ENCODE measurements at places on chromosomes 2 and 18. TPM values are rescaled to one million over a fixed set of nuclear protein-coding genes. Genes with fewer than 3 reads are reported as not detected.

- DNase-seq = no peak
Observed at GRCh38 chr2:164593959-164594358, 27.3 kb downstream of the GRB14 start.

GRCh38 chr2:3460156-3460555, 59.2 kb downstream of the ADI1 start:
- no peak for DNase-seq

GRCh38 chr18:49412679-49413078, 47.8 kb downstream of the DYM start:
- DNase-seq = no peak

DNA sequence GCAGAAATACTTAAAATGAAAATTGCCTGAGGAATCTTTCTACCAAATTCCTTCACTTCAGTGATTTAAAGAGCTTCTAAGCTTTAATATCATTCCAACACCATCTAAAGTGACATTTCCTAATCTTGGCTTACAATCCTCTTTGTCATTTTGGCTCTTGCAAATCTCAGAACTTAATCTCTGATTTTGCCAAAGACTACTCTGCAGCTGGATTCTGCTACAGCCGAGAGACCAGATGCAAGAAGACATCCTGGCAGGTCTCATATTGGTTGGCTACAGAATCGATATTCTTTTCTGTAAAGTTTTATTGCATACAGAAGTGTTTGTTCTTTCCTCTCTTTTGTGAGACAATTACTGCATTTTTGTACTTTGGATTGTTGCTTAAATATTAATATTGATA, 716.5 kb upstream of the LRATD1 start:
- DNase-seq = no peak

DNA sequence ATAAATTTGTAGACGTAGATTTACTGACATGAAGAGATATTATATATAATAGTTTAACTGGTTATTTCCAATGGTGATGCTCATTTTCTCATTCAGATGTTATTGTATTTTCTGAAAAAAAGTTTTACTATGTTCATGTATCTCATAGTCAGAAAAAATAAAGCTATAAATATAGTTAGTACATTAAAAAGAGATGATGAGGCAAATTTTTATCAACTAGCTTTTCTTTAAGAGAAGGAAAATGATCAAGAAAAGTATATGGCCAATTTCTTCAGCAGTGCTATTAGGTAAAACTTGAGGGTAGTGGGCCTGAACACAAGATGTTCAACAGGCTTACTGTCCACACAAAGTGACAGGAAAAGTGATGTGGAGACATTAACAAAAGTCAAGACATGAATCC, 11.7 kb downstream of the TTC21B start:
- no peak for DNase-seq

- no peak for DNase-seq
Observed at GRCh38 chr2:31987454-31988220, 23.2 kb downstream of the MEMO1 start.

The SNED1 gene
- total RNA-seq = 4.0 TPM

The CLEC4F gene
- 0.17 TPM for total RNA-seq

The UCN gene
- 1.5 TPM for total RNA-seq

Measured in heart right ventricle (tissue), 16 donors.